NCI-H2029 (cell line): ENCODE measurements at places on chromosomes 13 and 19.

DNA sequence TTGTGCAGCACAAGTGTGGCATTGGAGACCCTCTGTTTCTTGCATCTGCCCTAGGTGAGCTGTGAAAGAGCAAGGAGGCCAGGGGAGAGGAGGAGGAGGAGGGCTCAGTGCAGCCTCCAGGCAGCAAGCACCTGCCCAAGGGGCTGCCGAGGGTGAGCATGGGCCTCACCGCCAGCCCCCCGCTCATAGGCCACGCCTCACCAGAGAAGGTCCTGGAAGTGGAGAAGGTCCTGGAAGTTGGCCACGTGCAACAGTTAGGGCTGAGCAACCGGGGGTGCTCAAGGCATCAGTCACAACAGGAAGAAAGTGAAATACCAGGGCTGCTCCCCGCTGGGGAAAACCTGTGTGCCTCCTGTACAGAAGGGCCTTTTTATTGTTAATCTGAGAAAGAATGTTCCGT is 168.9 kb downstream of the TEX29 start:
- no peak for DNase-seq

- DNase-seq, result no peak
Observed at GRCh38 chr19:16024266-16025107, 51.8 kb upstream of the TPM4 start.

- DNase-seq, result no peak
Observed at GRCh38 chr19:41325947-41326706, 16.2 kb downstream of the CCDC97 start.

- DNase-seq, result no peak
Observed at GRCh38 chr13:99265162-99265800, 7.1 kb upstream of the GPR18 start.

- no peak for DNase-seq
Observed at GRCh38 chr19:56146904-56147303, 5.8 kb downstream of the ZNF444 start.

DNA sequence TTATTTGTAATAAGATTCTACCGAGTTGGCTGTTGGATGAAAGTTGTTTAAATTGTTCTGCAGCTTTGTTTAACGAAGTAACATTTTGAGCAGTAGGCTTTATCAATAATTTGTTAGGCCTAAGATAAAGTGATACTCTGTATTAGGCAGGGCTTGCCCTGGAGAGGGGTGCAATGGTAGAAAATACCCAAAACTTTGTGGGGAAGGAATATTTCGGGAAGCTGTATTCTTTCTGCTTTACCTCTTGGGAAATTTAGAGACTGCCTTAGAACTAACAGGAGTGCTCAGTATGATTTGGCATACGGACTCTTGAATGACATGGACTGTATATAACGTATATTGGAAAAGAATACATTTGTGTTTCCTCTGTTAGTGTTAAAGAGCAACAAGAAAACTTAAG is 2.5 kb downstream of the PDS5B start:
- DNase-seq, result no peak

DNA sequence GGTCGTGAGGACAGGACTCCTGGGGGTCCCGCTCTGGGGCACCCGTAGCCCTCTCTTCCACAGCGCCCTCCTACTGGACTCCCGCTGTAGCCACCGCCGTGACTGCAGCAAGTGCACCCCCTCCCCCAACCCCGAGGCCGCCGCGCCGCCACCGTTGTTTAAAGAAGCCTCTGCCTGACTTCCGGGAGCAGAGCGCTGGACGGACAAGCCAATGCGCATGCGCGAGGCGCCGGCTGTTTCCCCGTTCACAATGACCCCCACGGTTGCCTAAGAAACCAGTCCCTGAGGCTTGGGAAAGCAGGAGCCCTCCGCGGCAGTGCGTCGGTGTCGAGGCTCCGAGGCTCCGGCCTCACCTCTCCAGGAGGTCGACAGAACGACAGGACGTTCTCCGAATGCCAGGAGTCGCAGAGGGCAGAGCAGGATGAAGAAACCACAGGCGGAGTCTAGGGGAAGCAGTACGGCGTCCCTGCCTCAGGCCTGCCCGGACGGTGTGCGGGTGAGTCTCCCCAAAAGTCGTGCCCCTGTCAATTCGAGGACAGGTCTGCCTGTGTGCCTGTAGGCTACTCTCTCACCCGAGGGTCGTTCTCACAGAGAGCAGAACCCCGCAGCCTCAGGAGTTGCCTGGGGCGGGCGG is 70.5 kb upstream of the ZNF420 start:
- DNase-seq, result peak; percentile 89
